Motor neuron (in vitro differentiated cells): ENCODE measurements at places on chromosomes 5 and 9.

DNA sequence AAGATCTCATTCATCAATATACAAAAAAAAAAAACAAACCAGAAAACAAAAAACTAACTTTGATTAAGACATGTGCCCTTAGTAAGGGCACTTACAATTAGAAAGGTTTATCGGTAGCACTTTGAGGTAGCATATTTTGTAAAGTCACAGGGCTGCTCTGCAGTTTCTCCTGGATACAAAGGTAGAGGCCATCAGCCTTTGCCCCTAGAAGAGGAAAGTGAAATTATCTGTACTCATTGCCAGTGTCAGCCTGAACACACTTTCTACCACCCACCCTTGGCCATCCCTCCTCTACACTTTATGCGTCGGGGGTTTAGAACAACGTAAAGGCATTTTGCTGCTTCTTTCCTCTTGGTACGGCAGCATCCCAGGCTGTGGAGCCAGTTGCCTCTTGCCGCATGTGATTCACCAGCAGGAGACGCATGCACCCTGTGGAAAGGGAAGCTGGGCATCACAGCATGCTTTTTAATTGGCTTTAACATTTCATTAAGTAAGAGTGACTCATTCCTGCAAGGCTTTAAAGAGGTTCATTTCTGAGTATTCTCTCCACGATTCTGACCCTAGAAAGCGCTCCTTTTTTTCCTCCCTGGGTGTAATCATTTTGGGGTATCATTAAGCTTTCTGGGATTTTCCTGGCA, 84.6 kb downstream of the CEMIP2 start:
- ATAC-seq = peak; percentile 65

GRCh38 chr5:132761321-132762240, 14.4 kb downstream of the CCNI2 start:
- no peak for ATAC-seq

- peak; percentile 68 for ATAC-seq
Measured at GRCh38 chr5:125041798-125042197, 295.4 kb upstream of the ZNF608 start.

GRCh38 chr5:131209175-131209505, 38.4 kb downstream of the LYRM7 start:
- no peak for ATAC-seq

DNA sequence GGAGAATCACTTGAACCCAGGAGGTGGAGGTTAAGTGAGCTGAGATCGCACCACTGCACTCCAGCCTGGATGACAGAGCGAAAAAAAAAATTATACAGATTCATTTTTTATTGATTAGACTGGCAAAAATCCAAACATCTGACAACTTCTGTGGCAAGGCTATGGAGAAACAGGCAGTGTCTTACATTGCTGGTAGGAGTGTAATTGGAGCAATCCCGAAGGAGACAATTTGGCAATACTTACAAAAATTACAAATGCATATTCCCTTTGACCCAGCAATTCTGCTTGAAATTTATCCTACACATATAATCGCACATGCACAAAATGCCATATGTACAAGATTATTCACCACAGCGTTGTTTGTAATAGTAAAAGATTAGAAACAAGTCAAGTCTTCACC, 86.8 kb downstream of the MAPKAP1 start:
- no peak for ATAC-seq

DNA sequence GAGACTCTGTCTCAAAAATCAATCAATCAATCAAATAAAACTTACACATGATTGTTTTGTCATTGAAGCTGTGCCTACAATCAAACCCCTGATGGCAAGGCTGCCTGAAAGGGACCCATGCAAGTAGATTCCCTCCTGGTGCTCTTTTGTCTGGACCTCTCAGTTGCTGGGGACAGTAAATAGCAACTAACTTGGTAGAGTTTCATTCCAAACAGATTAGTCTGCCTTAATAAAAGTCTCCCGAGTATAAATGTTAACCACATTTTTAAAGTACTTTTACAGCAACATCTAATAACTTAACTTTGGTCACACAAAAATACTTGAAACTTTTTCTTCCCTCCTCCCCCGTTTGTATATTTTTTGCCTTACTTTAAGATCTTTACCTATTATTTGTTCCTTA, 105.5 kb downstream of the FEM1C start:
- ATAC-seq = no peak

DNA sequence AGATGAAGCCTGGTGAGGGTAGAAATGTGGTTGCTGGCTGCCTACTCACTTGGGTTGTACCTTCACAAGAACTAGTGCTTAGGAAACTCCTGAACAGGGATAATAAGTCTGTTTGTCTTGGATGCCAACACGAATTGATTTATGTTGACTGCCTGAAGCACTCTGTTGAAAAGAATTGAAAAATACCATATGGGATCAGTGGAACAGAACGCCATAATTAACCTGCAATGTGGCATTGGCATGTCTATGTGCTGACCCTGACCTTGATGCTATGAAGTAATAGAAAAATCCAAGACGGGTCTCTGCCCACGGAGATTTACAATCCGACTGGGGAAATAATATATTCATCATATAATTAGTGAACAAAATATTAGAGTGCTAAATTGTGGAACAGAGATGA, 10.5 kb downstream of the LIX1 start:
- ATAC-seq = no peak

DNA sequence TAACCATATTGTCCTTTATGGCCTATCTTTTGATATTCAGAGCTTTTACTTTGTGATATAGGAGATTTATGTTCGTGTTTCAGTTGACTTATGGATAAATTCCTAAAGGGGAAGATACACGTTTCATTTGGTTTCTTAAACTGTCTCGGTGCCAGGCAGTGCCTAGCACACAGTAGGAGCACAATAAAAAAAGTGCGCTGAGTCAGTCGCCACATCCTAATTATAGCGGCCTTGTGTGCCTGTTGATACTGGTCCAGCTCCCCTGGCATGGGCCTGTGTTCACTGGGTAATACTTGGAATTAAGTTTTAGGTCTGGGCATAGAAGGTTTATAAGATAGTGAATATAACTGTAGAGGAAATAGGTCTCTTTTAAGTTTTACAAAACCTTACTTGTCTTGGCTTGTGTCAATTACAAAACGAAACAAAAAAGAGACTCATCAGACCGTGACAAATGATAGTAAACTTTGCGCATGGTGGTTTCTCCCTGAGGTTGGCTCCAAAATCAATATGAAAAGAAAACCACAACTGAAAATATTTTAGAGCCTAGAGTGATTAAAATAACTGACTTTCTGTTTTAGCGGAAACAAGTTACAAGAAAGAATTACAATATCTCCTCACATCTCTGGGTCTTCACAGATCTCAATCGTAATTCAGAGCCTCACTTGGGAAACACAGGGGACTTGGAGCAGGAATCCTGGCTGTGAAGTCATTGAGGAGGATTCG, 84.8 kb downstream of the MVB12B start:
- ATAC-seq = no peak

DNA sequence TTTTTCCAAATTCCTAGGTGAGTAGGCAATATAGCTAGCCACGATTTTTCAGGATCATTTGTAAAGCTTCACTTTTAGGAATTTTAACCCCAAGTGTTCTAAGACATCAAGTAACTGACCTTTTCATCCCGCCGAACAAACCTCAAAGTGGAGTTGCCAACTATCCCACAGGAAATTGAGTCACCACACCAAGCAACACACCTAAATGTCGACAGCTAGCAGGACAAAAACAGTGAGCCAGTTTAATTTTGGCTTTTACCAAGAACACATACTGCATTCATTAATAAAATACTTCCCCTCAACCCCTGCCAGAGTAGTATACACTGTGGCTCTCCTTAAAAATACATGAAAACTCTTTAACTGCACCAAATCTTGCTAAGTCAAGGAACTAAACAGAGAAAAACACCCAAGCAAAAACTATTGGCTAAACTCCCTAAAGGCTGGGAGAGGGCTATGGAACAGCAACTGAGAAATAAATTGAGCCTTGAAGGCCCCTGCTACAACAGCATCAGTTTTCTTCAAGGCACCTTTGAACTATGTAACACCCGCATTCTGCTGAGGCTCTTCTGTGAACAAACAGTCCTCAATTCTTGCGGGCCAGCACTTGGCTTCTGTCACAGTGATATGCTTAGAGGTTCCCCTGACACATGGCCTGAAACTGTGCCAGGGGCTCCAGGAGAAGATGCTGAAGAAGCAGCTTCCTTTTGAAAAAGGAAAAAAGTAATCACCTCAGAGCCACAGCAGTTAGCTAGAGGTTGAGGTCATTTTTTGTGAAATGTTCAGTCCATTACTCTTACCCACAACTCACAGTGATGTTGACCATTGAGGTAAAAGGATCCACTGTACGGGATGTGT, 459.6 kb downstream of the RAB3C start:
- no peak for ATAC-seq

GRCh38 chr9:129109537-129109903, 1.1 kb downstream of the CRAT start:
- ATAC-seq = no peak

DNA sequence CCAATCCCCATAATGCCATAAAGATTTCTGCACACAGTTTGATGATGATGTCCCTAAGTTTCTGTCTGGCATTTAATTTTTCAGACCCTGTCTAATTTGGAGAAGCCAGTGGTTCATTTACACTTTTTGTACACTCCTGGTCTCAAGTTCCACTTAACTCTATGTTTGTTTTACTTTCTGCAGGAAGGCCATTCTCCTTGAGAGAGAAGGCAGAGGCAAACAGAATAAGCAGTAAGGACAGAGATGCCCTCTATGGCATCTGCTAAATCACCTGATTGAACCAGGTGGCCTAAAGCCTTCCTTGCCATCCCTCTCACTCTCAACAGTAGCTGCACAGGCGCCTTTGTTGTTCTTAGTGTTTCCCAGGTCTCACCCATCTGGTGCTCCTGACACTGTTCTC, 86.1 kb upstream of the LRRTM2 start:
- ATAC-seq = no peak

DNA sequence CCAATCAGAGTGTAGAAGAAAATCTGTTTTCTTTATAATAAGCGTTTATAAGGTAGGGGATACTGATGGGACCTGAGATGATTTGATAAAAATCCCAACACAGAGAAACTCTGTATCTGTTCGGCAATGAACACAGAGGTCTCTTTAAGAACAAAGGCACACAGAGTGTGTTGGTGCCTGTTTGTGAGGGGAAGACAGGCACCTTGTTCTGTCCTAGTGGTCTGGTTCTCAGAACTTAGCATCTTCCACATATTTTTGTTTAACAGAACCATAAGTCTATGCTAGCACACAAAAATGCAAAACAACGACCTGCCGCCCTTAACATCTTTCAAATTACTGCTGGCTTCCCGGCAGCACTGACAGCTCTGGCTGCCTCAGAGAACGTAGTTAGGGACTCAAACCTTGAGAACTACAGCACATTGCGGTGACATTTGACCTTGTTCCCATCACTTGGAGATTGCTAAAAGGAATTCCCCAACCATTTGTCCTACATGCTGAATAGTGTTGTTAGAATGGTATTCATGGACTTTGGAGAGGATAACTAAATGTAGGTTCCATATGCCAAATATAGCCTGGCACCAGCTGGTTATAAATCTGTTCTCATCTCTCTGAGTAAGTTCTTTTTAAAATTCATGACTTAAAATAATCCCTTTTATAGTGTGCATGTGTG, 871.7 kb upstream of the TYRP1 start:
- ATAC-seq = peak; percentile 96

GRCh38 chr9:136516191-136516654, 29.6 kb downstream of the NOTCH1 start:
- no peak for ATAC-seq

- ATAC-seq = no peak
Measured at GRCh38 chr9:126650404-126651341, 36.9 kb downstream of the LMX1B start.

DNA sequence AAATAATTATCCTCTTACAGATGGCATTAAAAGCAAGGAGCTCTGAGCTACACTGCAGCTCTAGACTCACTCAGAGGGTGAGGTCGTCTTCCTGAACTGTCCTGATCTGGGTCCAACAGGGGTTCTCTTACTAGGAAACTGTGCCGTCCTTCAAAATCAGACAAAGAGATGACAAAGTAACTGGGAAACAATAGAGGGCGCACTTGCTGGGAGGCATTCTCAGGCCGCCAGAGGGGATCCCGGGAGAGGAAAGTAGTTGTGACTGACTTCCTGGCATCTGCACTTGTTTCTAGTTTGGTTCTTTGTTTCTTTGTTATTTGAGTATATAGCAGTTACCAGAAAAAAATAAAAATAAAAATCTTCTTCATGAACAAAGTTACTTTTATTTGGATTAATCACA, 142.9 kb upstream of the MSX2 start:
- no peak for ATAC-seq

DNA sequence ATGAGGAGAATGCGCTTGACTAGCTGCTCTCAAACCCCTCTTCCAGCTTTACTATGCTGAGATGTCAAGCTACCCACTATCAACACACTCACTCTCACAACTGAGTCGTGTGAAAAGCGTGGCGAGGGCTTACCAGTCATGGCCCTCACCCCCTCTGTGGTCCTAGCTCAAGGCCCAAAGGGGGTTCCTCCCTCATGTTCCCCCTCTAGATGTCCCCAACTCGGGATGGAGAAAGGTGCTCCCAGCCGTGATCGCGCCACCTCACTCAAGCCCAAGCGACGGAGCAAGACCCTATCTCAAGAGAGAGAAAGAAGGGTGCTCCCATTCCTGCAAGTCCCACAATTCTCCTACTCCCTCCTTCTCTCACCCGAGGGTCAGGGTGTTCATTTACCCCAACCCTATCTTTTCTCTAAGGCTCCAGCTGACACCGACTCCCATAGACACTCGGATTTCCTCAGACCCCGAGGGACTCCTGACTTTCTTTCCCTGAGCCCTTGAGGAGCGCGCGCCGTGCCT, 559 bp downstream of the SLC38A9 start:
- no peak for ATAC-seq

- ATAC-seq = no peak
Measured at GRCh38 chr5:169649486-169649885, 12.4 kb downstream of the DOCK2 start.

DNA sequence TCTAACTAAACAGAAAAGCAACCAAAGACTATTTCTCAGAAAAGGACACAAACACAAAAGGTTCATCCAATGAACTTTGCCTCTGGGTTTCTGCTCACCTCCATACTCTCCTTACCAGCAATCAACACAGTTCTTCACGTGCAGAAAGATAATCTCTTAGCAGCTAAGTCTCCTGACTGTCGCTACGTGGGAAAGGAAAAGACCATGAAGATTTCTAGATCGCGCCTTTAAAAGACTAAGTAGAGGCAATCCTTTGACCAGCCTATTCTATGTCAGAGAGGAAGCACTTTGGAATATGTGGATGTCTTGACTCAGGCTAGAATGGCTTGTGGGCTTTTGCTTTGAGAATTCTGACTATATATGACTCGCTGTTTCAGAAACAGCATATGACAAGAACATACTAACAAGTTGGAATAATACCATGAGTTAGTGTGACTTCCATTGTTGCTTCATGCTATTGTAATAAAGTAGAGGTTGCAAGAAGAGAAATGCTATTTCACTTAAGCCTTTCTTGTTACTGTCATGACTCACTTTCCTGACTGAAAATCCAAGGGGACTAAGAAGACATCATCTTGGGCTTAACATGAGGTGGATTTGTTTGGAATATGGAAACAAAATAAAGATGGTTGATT, 339.5 kb upstream of the RFX3 start:
- no peak for ATAC-seq

DNA sequence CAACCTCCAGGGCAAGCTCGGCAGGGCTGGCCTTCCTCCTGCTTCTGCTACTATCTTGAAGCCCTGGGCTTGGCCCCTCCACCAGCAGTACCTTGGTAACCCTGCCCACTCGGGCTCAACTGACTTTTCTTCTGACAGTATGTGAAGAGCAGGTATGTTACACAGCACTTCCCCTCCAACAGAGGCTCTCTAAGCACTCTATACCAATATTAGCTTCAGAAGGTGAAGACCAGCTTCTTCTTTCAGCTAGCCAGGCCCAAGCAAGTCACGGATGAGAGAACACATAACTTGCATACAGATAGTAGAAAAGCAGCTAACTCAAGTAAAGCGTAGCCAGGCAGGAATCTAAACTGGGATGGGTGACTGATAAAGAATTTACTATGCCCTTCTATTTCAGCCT, 64.3 kb downstream of the FEM1C start:
- no peak for ATAC-seq
